CD4-positive, alpha-beta T cell treated with Interleukin-17A for 1 hour (primary cell): ENCODE measurements at places on chromosomes 1 and 21.

GRCh38 chr1:185534801-185535200, 199.4 kb upstream of the HMCN1 start:
- DNase-seq: no peak

- no peak for DNase-seq
These were observed at the start of gene LCE3A for GRCh38 chr1:152622803-152623202. Gene LCE3A (minus strand): TSS chr1:152623103. CDS start chr1:152623103, 0 bp downstream.

DNA sequence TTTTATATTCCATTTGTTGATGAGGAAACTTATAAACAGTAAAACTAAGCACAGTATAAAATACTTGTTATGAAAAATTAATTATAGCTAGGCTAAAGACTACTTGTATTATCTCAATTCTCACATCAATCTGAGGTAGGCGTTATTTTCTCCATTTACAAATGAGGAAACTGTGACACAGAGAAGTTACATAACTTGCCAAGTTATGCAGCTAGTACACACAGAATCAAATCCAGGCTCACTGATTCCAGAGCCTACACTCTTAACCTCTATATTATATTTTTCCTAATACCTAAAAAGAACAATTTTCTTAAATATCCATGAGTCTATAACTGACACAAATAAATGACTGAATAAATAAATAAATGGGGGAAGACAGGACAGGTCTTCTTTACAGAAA, 11.2 kb upstream of the VPS45 start:
- DNase-seq: no peak

DNA sequence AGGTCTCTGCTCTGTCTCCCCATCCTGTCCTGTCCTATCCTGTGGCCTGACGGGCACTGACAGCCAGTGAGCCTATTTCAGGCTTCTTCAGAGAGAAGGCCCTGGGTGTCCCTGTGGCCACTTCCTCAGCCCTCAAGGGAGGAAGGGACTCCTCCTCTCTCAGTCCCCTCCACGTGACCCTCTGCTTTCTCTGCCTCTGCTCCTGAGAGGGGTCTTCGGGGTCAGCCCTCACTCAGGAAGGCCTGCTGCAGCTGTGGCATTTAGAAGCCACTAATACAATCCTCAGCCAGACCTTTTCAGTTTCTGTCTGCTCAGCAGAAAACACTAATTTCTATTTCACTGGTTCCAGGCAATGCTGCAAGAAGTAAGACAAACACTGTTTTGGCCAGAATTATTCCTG, 43.6 kb upstream of the ETV3 start:
- no peak for DNase-seq

DNA sequence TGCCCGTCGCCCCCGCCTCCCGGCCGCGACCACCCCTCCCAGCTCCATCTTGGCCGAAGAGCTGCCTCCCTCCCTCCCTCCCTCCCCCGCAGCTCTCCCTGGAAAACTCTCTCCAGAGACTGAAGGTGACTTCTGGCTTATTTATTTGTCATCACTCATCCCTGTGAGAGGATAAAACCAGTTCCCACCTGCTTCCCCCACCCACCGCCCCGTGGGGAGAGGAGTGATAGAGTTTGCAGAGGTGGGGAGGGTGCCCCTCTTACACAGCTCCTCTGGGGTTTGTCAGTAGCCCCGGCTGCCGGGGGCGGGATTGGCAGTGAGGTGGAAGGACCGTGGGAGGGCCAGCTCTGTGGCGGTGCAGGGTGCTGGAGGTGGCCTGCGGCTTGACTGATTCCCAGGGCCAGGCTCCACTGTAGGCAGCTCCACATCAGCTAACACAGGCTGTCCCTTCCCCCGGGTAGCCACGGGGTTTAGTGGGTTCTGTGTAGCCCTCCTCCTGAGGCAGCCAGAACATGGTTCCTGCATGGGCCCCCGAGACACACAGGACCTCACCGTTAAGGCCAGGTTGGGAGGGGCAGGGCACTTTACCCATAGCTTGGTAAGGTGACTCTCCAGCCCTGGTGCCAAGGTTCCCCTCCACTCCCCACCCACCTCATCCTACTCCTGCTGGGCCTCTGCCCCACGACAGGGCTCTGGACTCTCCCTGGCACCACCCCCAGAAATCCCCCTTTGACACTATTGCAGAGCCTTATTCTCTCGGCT, 62.2 kb downstream of the ELK4 start:
- DNase-seq: no peak

DNA sequence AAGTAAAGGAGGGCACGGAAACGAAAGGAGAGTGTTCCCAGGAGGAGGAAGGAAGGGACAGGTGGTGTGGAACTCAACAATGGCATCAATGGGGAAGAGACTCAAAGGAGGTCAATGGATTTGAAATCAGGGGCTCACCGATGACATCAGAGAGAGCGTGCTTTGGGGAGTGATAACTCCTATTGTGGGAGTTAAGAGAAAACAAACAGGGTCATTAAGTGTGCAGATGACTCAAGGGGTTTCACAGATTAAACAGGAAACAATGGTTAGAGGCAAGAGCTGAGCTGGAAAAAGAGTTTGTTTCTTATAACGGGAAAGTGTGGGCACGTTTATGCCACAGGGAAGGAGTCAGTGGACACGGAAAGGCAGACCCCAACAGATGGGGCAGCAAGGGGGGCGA, 629.1 kb downstream of the SMYD3 start:
- no peak for DNase-seq

GRCh38 chr21:45443595-45444181, 38.7 kb downstream of the COL18A1 start:
- no peak for DNase-seq

GRCh38 chr21:27424601-27425000, 457.7 kb upstream of the ADAMTS5 start:
- DNase-seq: no peak

DNA sequence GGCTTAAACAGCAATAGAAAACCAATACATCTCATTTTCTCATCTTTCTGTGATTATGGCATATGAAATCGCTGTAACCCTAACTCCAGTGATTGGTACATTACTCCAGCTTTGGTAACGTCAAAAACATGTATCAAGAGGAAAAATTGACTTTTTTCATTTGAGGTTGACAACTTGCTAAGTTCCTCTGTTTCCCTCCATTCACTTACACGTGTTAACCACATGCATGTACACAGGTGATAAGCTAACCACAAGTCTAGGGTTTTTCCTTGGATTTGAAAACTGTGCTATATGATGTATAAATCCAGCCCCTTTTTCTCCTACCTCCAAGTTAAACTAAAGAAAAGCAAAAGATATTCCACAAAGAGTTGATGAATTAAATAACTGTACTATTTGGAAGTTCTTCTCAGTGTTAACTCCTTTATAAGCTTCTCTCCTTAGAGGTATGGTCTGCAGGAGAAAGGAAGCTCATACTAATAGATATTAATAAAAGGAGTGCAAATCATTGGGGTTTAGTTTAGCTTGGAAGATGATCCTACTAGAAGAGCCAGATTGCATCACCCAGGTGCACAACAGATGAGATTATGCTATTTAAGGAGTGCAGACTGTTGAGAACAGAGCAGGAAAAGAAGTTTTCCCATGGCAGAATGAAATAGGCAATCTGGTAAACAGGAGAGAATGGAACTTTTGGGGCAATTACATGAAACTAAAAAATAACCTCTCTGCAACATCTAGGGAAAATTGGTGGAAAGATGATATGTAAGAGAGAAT, 277.9 kb downstream of the GRIK1 start:
- no peak for DNase-seq

DNA sequence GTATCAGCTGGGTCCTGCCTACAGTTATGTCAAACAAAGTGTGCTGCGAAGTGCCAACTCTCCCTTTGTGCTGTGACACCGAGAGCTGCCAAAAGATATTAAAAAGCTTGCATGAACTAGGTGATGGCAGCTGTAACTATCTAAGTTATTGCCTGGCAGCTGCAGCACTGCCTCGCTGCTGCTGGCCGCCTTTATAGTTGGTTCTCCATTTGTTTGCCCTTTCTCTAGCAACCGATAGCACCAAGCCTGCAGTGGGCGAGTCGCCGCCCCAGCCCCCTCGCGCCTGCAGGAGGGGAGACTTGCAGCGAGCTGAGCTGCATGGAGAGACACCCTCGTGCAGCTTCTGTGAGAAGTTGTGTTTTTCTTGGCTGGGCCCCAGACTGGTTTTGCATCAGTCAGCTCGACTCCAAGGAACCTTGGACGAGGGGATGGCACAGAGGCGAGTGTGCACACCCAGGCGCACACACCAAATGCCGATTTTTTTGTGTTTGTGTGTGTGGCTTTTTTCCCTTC, 330.6 kb downstream of the RPS6KC1 start:
- no peak for DNase-seq

DNA sequence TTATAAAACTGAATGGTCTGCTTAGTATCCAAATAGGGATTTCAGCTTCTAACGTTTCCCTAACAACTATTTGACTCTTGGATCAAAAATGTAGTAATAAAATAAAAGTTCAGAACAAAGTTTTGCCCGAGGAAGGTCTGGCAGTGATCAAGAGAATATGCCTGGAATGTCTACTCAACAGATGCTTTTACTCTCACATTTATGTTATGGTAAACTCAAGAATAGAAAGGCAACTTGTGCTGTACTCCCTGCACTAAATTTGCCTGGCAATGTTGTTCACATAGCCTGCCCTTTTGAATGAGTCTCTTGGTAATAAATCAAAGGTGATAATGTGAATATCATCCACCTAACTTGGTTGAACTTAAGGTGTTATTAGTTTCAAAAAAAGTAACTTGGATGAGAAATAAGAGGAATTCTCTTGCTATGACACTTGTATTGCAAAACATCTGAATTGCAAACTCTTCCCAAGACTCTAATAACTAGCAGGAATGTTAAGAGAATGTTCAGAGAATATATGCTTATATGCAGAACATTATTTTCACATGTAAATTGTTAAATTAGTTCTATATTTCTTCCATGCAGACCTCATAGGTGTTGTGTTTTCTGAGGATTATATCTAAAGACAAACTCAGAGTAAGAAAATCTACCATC, 215.8 kb downstream of the COL24A1 start:
- no peak for DNase-seq

GRCh38 chr1:19802269-19802668, 2.6 kb upstream of the TMCO4 start:
- DNase-seq: no peak

- DNase-seq: no peak
These were observed 1.5 kb upstream of the RGS1 start for GRCh38 chr1:192574073-192574472.

DNA sequence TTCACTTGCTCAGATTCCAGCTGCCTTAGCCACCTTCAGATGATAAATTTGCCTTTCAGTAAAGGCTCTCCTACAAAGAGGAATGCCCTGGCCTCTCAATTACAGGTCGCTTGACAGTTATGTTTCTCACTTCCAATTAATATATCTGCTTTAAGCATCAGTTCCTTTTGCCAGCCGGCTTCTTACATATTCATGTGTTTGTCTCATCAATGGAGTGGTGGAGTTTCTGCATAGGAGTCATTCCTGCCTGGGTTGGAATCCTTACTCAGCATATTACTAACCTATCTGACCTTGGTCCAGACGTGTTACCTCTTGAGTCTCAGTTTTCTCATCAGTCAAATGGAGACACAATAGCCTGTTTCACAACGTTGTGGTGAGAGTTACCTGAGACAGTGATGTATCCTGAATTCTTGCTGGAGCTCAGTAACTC, 9.4 kb upstream of the SESN2 start:
- no peak for DNase-seq

GRCh38 chr1:7614576-7615074, 156.5 kb upstream of the VAMP3 start:
- no peak for DNase-seq

DNA sequence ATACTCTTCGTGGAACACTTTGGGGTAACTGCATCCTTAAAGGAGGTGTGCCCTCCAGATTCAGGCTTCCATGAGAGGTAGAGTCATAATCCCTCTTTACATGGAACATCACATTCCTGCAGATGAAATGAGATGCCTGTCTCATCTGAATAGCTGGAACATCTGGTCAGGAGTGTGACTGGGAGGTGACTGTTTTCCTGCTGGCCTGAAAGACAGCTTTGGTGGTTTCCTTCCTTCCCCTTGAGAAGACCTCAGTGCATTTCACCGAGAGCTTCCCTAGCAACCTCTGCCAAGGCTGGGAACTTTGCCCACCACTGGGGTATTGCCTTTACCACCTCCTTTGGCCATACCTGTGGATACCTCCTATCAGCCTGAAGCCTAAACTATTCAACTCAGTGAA, 46.7 kb upstream of the GUCA2A start:
- DNase-seq: no peak

DNA sequence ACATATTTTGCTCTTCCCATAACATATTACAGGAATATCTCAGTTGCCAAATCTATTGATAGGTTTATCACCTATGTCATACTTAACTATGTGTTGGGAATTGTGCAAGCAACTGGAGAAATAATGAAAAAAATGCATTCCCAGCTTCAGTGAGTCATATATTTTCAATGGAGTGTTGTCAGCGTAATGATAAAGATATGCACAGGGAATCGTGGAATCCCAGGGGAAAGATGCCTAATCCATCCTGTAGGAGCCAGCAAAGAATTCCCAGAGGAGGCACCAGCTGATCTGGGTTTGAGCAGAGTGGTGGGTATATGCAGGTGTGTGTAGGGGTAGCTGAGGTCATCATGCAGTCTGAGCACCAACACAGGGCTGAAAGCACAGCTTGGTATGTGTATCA, 213.3 kb upstream of the DAB1 start:
- no peak for DNase-seq

- DNase-seq: no peak
These were observed 52.9 kb downstream of the FOXJ3 start for GRCh38 chr1:42282024-42282579.

DNA sequence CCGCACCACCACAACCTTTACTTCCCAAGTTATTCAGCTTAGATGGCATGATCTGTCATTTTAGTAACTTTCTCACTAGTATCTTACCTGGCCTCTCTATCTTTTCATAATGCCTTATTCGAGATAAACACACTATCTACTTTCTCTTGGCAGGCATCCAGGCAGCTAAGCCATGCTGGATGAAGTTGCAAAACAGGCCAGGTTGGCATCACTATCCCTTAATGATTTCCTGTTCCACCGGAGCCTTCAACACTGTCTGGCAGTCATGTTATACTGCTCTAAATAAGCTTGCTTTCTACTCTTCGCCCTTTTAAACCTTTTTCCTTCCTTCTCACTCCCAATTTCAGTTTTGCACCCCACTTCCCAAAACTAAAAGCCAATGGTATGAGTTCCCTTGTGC, 12.0 kb upstream of the KCNH1 start:
- no peak for DNase-seq

DNA sequence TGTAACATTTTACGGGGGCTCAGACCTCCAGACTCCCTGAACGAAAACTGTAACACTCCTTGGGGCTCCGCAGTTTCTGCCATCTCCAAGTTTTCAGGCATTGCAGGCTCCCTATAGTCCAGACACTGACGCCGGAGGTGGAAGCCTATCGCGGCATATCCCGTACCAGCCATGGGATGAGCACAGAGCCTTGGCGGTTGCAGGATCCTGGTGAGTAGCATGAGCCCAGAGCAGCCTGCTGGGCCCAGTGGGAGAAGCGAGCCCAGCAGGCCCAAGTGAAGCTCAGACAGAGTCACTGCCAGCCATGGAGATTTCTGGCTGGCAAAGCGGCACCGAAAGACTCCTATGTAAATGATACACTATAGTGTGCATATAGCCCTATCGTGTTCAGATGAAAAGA, 446.8 kb downstream of the COL11A1 start:
- DNase-seq: no peak
